ENCODE measurements at places on chromosomes 5 and 9.

DNA sequence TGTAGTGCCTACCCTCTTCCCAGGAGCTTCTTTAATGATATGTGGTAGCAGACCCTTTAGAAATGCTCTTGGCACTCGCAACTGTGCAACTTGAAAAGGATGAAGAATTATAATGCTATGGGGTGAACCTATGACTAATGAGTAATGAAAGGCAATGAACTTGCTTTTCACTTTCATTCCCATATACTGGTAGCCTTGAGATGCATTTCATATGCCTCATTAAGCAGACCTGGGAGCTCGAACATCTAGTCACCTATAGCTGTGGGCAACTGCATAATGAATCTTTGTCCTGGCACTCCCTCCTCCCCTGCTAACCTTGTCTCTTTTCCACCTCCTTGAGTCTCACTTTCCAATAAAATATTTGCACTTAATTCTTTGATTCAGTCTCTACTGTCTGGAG lies 605.9 kb upstream of the DAB2 start:
- DNase-seq: no peak

DNA sequence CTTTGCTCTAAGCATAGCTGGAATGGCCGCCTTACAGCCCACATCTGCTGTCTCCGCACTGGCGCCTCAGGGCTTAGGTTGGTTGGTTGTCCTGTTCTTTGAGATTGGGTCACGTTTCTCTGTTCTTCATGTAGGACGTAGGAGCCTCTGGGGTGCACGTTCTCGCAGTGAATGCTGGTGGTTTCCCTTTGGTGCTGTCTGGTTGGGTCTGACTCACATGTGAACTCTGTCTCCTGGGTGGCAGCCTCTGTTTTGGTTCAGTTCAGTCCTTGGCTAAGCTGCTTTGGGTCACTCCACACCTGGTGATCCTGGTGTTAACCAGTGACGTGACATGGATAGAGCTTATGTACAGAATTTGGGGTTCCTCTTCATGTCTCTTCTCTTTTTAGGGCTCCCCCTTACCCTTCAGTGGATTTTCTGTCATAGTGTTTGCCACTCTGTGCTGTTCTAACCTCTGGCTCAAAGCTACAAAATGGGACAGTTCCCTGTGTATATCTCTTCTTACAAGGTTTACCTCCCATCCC lies 12.6 kb upstream of the LPCAT1 start:
- DNase-seq: no peak

DNA sequence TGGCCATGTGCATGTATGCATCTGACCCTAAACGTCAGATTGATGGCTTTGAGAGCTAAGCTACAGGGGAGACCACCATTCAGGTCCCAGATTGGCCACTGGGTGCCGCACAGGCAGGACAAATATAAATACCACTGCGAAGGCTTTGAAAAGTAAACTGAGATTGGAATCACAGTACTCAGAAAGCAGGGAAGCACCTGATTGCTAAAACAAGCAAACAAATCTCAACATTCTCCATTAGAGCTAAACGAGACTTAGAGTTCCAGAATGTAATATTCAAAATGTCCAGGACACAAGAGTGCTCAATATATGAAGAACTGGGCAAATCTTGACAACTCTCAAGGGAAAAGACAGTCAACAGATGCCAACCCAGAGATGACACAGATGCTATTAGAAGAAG lies 61.0 kb upstream of the GFPT2 start:
- no peak for DNase-seq

DNA sequence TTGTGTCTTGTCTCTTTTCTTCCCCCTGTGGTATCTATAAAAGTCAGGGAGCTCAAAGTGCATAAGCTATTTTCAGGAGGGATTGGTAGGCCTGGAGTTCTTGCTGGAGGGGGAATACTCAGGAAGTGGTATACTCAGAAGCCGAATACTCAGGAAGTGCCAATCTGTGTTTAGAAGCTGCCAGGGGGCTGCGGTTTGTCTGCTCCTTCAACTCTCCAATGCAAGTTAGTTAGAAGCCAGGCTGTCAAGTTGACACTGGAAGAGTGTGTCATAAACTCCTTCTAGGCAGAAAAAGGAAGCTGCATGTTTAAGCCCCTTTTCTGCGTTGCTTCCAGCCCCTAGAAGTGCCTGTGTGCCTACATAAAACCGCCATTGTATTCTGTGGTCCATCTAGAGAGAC lies 366.5 kb downstream of the TAF11L14 start:
- no peak for DNase-seq

DNA sequence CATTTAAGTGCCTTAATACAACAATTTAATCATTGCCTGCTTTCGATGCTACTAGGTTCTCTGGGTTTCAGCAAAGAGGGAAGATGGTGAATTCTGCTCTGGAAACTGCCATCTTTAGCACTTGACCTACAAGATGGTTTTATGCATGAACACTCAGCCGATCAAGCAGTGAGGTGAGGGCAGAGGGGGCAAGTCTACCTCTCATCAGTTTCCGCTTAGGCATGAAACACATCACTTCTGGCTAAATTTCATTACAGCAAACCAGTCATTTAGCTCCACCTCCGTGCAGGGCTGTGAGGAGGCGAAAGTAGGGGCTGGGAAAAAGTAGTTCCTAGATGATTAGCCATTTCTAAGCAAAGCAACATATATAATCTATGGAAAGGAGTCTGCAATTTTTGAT lies 1018.0 kb downstream of the CDH18 start:
- no peak for DNase-seq

DNA sequence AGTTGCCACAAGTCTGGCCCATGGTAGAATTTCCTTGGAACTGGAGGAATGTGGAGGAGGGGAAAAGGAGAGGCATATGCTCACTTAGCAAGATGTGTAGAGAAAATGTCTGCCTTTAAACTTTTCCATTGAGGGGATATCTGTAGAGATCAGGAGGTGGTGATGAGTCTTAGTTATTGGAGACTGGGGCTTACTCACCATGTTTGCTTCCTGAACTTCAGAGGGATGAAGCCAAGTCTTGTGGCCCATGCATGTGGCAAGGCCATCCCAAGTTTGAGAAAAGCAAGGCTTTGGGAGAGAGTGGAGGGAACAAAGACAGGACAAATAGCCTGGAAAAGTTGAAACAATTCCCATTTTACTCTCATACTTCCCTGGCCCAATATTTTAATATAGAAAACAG lies 124.5 kb downstream of the GDNF start:
- DNase-seq: no peak
